ENCODE measurements at places on chromosomes 13 and 19.

DNA sequence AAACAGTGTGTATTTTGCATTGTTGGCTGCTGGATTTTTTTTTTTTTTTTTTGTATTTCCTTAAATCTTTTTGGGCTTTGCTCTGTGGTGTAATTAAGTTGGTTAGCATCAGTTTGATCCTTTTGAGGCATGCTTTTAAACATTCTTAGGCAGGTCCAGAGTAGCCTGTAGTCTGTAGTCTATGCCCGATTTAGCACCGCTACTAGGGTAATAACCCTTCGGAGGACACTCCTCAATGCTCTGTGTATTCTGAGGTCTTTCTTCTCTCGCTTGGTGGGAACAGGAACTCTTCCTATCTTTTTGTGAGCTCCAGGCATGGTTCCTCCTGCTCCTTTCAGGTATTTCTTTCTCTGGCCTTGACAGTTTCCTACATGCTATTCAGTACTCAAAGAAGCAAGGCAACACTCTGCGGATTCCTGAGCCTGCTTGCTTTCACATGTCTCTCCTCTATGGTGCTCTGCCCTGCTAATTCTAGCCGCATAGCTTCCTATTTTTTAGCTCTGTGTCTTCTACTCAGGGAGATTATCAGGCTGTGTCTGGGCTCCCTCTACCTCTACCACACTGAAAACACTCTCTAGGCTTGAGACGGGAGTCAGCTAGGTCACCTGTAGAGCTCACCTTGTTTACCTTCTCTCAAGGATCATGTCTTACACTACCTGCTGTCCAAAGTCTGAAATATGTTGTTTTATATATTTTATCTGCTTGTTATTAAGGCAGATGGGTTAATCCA, 195.1 kb downstream of the NDFIP2 start:
- no peak for DNase-seq

GRCh38 chr13:41905600-41906254, 55.2 kb downstream of the VWA8 start:
- no peak for DNase-seq

- no peak for DNase-seq
These were observed 12.2 kb upstream of the FUT5 start for GRCh38 chr19:5882421-5882968.

DNA sequence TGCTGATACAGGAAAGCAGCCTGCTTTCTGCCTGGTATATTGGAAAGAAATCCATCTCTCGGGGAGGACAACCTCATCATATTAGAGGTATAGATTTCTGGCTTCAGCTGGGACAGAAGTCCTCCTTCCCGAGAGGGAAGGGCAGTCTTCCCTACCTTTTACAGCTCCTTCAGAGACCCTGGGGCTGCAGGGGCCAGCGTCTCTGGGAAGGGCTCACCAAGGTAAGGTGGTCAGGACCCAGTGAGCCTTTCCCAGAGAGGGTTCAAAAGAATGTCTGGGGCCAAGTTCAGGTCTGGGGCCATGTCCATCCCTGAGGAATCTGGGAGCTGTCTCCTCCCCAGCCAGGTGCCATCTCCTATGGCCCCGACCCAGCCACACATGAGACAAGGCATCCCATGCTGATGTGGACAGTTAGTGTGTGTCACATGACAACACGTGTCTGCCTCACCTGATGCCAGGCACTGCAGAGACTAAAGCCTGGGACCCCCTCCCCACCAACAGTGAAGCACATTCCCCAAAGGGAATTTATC, 136.4 kb downstream of the URI1 start:
- no peak for DNase-seq

- DNase-seq = peak; percentile 54
These were observed 5.3 kb downstream of the DENND1C start for GRCh38 chr19:6476155-6476895.

- no peak for DNase-seq
These were observed 31.9 kb downstream of the RFXAP start for GRCh38 chr13:36850790-36851438.

GRCh38 chr19:3975637-3976087, 4.8 kb upstream of the DAPK3 start:
- DNase-seq = no peak

DNA sequence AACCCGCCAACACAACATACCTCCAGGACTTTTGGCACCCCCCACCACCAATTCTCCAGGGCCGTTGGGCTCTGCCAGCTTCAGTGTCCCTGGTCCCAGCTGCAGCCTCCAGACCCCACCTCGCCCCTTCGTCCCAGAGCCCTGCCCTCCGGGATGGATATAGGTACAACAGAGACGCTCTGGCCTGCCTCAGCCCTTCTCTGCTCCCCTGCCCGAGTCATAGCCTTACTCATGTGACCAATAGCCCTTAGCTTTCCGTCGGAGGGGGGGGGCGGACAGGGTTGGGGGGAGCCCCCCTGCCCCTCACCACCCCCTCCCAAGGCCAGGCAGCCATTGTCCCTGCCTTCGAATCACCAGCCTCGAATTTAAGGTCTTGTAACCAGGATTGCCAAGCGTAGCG, 70.8 kb upstream of the NFIC start:
- no peak for DNase-seq

DNA sequence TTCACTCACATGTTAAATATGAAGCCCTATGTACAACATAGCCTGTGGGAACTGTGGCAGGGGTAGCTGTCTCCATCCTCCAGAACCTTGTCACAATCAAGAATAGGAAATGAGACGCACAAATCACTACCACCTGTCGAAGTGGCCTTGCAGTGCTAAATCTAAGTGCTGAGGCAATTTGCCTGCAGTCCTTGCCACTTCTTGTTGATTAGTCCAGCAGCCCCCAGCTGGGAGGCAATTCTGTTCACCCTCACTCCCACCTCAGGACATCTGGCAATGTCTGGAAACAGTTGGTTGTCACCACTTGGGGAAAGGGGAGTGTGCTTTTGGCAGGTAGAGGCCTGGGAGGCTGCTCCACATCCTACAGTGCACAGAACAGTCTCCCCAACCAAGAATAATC, 10.7 kb downstream of the RFX2 start:
- DNase-seq = no peak

DNA sequence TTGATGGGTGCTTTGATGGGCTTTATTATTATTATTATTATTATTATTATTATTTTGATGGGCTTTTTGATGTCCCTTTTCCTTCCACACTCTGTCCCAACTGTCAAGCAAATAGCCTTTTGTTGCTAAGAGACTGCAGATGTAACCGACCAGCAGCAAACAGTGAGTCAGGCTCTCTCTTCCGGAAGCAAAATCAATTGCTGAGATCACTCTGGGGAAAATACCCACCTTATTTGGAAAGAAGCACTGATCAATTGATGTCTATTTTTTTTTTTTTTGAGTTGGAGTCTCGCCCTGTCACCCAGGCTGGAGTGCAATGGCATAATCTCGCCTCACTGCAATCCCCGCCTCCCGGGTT, 2.9 kb downstream of the LDLR start:
- no peak for DNase-seq

DNA sequence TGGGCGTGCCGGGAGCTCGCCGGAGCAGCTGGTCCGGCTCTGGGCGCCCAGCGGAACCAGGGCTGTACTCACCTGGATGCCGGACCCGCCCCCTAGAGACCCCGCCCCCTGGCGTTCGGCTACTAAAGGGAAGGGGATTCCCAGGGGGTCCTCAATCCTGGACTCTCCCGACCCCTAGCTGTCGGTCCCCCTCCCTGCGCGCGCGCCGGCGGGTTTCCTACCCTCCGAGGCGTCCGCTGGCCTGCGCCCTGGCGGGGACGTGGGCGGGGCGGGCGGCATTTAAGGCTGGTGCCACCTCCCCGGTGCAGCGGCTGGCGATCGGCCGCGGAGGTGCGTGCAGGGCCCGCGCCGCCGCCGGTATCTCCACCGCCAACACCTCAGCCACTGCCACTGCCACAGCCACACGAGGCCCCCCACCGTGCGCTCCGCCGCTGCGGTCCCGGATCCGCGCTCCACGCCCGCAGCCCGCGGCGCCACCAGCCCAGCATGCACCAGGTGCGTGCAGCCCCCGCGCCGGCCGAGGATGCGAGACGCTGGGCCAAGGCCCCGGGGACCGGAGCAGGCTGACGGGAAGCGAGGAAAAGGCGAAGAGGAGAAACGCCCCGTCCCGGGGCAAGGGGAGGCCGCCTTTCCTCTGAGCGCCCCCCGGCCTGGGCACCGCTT, at the start of gene ATP12A:
TSS of gene ATP12A (plus strand) at position 151 of the 663 bp plus-strand sequence. CDS start at position 487, 336 bp downstream.
- DNase-seq = no peak

DNA sequence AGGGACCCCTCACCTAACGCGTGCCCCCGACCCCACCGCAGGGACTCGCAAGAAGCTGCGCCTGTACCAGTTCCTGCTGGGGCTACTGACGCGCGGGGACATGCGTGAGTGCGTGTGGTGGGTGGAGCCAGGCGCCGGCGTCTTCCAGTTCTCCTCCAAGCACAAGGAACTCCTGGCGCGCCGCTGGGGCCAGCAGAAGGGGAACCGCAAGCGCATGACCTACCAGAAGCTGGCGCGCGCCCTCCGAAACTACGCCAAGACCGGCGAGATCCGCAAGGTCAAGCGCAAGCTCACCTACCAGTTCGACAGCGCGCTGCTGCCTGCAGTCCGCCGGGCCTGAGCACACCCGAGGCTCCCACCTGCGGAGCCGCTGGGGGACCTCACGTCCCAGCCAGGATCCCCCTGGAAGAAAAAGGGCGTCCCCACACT, 4.7 kb upstream of the MYBPC2 start:
- DNase-seq = peak; percentile 21

DNA sequence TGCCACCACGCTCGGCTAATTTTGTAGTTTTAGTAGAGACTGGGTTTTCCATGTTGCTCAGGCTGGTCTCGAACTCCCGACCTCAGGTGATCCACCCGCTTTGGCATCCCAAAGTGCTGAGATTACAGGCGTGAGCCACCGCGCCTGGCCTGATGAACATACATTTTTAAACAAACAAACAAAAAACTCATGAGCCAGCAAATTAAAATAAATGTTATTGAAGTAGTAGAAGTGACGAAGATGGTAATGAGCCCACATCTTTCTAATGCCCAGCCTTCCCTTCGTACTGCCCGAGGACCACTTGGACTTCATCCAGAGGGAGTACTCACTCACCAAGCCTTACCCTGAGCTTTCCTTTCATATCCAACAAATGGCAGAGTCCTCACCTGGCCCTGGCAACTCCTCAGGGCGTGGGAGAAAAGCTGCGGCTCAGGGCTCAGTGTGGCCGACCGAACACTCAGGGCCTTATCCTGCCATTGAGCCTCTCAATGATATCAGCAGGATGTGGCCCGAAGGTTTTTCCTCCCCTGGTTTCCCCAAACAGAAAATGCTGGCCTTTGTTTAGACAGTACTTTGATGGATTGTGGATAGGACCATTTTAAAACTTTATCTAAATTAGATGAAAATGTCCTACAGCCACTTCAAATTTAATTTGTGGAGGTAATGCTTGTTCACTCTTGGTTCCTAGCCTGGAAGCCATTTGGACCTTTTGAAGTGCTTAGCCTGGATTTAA, 22.8 kb upstream of the ABCC4 start:
- DNase-seq = no peak

DNA sequence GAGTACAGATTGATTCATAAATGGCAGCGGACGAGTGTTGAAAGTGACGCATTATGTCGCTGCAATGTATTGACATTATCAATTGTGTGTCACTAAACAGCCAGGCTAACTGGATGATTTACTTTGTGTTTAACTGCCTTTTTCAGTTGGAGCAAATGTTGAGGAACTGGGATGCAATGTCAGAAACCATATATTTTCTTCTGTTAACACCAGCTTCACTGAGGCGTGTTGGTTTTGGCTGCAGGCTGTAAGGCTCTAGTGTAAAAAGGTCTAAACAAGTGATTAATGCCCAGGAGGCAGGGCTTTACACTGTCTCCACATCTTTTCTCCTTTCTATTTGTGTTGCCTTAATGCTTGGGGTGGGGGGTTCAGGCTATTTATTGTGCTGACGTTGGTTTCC, 80.1 kb downstream of the GGACT start:
- DNase-seq = no peak

DNA sequence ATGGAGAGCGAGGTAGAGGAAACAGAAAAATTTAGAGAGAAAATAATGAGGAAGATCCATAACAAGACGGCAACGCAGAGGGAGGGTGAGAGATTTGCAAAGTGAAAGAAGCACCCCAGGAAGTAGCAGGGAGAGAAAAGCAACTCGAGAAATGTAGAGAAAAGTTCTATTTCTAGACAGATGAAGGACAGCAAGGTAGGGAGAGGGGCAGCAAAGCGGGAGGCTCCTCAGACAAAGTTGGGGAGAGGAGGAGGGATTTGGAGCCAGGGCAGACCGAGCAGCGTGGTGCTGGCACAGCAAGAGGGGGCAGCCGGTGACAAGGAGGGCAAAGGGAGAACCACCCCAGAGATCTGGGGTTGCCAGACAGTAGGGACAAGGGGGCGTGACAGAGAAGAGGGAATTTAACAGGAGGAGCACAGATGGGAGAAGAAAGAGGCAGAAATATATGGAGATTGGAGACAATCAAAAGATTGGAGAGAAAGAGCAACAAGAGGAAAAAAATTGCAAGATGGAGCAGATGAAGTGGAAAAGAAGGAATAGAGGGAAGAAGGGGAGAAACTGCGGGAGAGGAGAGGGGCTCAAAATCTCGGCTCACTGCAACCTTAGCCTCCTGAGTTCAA, 989 bp downstream of the ZNF766 start:
- no peak for DNase-seq

All from activated T-cell treated with anti-CD3 and anti-CD28 coated beads for 24 hours (primary cell).